ENCODE measurements at places on chromosomes 7 and 10.

GRCh38 chr7:41870461-41871138 is 167.7 kb upstream of the INHBA start:
- DNase-seq: no peak

- DNase-seq: no peak
These were observed 349.5 kb upstream of the ZNF32 start for GRCh38 chr10:43998021-43998809.

DNA sequence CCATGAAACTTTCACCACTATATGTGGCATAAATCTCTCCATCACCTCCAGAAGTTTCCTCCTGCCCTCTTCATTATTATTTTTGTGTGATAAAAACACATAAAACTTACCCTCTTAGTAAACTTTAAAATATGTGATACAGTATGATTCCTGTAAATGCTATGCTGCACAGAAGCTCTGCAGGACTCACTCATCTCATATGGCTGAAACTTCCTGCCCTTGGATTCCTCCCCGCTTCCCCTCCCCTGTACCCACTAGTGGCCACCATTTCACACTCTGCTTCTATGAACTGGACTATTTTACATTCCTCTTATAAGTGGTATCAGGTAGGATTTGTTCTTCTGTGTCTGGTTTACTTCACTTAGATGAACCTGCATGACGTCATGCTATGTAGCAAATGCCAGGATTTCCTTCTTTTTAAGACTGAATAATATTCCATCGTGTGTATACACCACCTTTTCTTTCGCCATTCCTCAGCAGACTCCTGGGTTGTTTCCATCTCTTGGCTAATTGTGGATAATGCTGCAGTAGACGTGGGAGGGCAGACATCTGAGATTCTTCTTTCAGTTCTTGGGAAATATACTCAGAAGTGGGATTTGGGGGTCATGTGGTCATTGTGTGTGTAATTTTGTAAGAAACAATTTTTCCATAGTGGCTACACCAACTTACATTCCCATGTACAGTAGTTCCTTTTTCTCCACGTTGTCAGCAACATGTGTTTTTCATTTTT is 335.2 kb downstream of the SDK1 start:
- DNase-seq: no peak

- DNase-seq: no peak
These were observed 457.6 kb downstream of the PLXNA4 start for GRCh38 chr7:132118641-132119040.

GRCh38 chr10:78556705-78557432 is 511.9 kb upstream of the ZMIZ1 start:
- DNase-seq: no peak

DNA sequence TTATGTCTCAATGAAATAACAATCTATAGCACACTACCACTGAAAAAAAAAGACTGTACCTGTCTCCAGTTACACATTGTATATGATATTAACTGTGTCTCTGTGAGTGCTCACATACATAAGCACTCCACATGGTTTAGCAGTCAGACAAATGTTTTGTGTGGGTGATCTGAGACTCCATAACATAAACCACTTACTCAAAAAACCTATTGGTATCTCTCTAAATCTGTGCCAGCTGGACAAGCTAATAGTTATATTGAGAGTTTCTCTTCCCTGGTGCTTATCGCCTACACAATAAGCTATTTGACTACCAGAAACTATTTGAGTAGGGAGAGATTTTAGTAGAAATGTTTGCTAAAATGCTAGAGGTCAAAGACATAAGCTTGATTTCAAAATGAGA is 190.1 kb upstream of the AGR3 start:
- no peak for DNase-seq

DNA sequence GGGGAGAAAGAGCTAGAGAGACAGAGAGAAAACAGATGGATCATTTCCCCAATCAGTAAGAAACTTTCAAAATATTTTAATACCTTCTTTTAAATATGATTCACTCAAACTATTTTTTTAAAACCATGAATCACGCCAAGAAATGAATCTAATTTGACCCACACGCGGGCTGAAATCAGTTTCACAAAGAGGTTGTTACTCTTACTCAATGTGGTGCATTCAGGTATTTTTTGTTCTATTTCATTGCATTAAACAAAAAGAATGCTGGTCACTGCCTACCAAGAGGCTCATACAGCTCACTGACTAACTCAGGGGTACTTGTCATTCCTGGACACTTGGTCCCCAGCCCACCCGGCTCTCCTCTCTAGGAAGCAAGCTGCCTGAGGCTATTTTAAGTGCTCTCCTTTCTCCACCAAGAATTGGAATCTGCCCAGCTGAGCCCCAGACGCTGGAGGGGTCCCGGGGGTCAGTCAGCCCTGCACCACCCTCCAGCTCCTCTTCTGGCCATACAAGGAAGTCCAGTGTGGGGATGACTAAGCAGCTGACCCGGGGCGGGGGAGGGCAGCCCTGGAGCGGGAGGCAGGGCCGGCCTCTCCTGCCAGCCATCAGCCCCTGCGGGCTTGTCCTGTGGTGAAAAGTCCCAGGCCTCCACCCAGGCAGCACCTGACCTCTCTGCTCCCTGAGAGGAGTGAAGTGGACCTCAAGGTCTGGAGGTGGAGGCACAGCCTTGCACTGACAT is 21.7 kb upstream of the PFKP start:
- peak; percentile 68 for DNase-seq

- DNase-seq: no peak
These were observed 86.3 kb downstream of the RNF216 start for GRCh38 chr7:5694912-5695726.

- no peak for DNase-seq
These were observed 219.2 kb downstream of the PTPRN2 start for GRCh38 chr7:158368449-158368848.

- DNase-seq: peak; percentile 14
These were observed 1293.5 kb downstream of the XPNPEP1 start for GRCh38 chr10:108629834-108630233.

DNA sequence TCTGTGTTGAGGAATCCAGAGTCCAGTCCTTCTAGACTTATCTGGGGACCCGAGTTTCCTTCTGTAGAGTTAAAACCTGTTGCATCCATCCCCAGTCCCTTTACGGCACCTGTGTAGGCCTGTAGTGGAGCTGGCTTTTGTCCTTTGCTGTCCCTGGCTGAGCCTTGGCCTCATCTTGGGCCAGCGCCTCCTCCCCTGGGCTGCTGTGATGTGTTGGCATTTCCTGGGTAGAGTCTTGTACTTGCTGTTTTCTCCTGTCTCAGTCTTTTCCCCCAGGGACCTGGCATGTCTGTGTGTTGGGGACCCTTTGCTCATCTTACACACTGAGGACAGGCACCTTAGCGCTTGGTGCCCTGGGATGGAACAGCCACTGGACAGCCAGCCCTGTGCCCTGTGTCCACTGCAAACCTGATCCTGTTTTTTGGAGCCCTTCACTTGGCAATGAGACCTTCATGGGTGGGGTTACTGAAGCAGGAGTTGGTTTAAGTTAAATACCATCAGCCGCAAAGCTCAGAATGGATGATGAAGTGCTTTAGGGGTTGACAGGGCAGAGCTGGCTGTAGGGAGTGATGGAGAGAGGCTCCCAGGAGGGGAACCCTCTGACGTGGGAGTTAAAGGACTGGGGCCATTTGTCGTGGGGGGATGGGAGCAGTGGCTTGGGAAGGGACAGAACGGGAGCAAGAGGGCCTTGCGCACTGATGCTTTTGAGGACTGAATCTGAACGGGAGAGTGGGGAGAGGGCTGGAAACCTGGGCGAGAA is 50.9 kb downstream of the CUX1 start:
- no peak for DNase-seq
